ENCODE measurements at places on chromosomes 11 and 22. TPM values are rescaled to one million over a fixed set of nuclear protein-coding genes. Genes with fewer than 3 reads are reported as not detected.

GRCh38 chr22:49971232-49972162 is 10.9 kb downstream of the PIM3 start:
- H3K4me1 ChIP-seq: peaks cover 35% of the 10 kb centered on the region
- H3K27ac ChIP-seq: peak overlapping the region; percentile 94
- no peaks in the 10 kb centered on the region for H3K36me3 ChIP-seq
- H3K4me3 ChIP-seq: no peak overlapping the region
- no peaks in the 10 kb centered on the region for H3K27me3 ChIP-seq

DNA sequence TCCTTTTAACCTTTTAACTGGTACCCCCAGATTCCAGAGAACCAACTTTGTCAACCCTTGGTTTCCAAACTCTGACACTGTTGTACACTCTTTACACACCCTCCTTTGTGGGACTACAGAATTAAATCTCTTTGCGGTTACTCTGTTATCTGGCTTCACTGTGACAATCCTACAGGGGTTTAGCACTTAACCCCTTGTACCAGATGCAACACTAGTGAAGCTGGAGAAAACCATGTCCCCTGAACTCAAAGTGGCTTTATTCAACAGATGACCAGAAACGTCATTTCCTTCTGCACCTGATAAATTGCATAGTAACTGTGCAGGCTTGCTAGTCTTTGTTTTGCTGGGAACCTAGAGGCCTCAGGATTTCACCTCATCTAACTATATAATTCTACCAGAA is 5.6 kb upstream of the GAB2 start:
- peaks cover 24% of the 10 kb centered on the region for H3K4me1 ChIP-seq
- H3K36me3 ChIP-seq: no peaks in the 10 kb centered on the region
- DNase-seq: no peak
- no peak overlapping the region for H3K4me3 ChIP-seq
- no peak overlapping the region for H3K27ac ChIP-seq
- no peaks in the 10 kb centered on the region for H3K27me3 ChIP-seq

- H3K4me1 ChIP-seq: no peaks in the 10 kb centered on the region
- H3K4me3 ChIP-seq: no peak overlapping the region
- no peaks in the 10 kb centered on the region for H3K36me3 ChIP-seq
- H3K27me3 ChIP-seq: no peaks in the 10 kb centered on the region
Measured at GRCh38 chr11:112440518-112440917, 179.9 kb upstream of the PLET1 start.

- no peaks in the 10 kb centered on the region for H3K36me3 ChIP-seq
- no peaks in the 10 kb centered on the region for H3K27me3 ChIP-seq
- peak; percentile 9 for DNase-seq
- H3K4me1 ChIP-seq: no peaks in the 10 kb centered on the region
- no peak overlapping the region for H3K4me3 ChIP-seq
Measured at GRCh38 chr11:60345489-60345888, 18.4 kb downstream of the MS4A6E start.

- no peaks in the 10 kb centered on the region for H3K36me3 ChIP-seq
- H3K4me3 ChIP-seq: no peak overlapping the region
- H3K4me1 ChIP-seq: no peaks in the 10 kb centered on the region
Measured at GRCh38 chr11:1782831-1783724, 19.4 kb upstream of the CTSD start.

DNA sequence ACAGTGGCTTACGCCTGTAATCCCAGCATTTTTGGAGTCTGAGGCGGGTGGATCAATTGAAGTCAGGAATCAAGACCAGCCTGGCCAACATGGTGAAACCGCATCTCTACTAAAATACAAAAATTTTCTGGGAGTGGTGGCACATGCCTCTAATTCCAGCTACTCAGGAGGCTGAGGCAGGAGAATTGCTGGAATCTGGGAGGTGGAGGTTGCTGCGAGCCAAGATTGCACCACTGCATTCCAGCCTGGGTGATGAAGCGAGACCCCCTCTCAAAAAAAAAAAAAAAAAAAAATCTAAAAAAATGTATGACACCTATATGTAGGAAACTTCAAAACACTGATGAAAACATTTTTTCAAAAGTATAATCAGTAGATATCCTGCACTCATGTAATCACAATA is 242.7 kb upstream of the CHORDC1 start:
- no peak for DNase-seq
- H3K36me3 ChIP-seq: no peaks in the 10 kb centered on the region
- H3K4me1 ChIP-seq: no peaks in the 10 kb centered on the region
- H3K27me3 ChIP-seq: no peaks in the 10 kb centered on the region

DNA sequence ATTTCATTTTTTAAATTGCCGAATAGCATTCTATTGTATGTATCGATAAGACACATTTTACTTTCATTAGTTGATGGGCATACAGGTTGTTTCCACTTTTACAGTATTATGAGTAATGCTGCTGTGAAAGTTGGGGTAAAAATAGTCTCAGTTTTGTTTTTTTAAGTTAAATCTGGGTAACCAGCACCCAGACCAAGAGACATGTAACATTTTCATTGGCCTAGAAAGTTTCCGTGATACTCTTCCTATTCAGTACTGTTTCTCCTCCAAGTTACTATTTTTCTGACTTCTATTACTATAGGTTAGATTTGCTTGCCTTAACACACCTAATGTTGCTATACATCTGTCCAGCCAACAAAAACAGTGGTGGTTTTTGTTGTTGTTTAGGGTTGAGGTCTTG is 12.3 kb downstream of the IPO7 start:
- H3K4me3 ChIP-seq: no peak overlapping the region
- no peak for DNase-seq
- peaks cover 4% of the 10 kb centered on the region for H3K4me1 ChIP-seq
- H3K27ac ChIP-seq: no peak overlapping the region

- DNase-seq: no peak
- H3K27me3 ChIP-seq: no peaks in the 10 kb centered on the region
- H3K4me3 ChIP-seq: no peak overlapping the region
- no peaks in the 10 kb centered on the region for H3K36me3 ChIP-seq
Measured at GRCh38 chr11:124919898-124920297, 848 bp downstream of the HEPN1 start.

- H3K27me3 ChIP-seq: no peaks in the 10 kb centered on the region
- H3K27ac ChIP-seq: no peak overlapping the region
- DNase-seq: no peak
- H3K4me1 ChIP-seq: no peaks in the 10 kb centered on the region
- H3K4me3 ChIP-seq: no peak overlapping the region
- no peaks in the 10 kb centered on the region for H3K36me3 ChIP-seq
Measured at GRCh38 chr11:120249279-120250262, 9.6 kb downstream of the POU2F3 start.

DNA sequence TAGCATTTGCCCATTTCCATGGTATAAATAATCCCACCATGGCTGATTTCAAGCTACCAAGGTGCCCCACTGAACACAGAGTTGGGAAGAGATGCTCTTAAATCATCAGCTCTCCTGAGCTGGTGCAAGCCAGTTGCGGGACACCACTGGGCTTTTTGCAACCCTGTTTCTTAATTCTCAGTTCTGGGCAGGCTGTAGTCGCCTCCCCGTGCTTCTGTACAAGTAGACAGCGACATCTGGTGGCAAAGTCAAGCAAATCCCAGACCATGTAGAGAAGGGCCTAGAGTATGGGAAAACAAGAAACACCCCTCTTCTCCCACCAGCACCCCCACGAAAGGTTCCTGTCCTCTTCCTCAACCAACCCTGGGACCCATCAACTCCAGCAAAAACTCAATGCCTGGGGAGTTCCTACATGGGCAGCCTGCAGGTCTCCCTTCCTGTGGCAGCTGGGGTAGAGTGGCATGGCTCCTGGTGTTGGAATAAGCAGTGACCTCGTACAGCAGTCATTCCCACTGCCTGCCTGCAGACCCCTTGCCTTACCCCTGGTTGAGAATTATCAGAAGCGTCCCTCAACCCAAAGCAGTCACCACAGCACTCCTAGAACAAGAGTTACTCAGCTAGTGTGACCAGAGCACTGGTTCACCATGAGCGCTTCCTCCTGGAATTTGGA is 68.4 kb downstream of the IGLL5 start:
- no peaks in the 10 kb centered on the region for H3K4me1 ChIP-seq
- no peaks in the 10 kb centered on the region for H3K27me3 ChIP-seq
- no peaks in the 10 kb centered on the region for H3K36me3 ChIP-seq
- peak; percentile 67 for DNase-seq
- no peak overlapping the region for H3K4me3 ChIP-seq

GRCh38 chr11:127443297-127443696 is 442.7 kb upstream of the KIRREL3 start:
- H3K4me3 ChIP-seq: no peak overlapping the region
- peaks cover 7% of the 10 kb centered on the region for H3K4me1 ChIP-seq
- DNase-seq: no peak
- H3K27ac ChIP-seq: no peak overlapping the region
- H3K27me3 ChIP-seq: no peaks in the 10 kb centered on the region

DNA sequence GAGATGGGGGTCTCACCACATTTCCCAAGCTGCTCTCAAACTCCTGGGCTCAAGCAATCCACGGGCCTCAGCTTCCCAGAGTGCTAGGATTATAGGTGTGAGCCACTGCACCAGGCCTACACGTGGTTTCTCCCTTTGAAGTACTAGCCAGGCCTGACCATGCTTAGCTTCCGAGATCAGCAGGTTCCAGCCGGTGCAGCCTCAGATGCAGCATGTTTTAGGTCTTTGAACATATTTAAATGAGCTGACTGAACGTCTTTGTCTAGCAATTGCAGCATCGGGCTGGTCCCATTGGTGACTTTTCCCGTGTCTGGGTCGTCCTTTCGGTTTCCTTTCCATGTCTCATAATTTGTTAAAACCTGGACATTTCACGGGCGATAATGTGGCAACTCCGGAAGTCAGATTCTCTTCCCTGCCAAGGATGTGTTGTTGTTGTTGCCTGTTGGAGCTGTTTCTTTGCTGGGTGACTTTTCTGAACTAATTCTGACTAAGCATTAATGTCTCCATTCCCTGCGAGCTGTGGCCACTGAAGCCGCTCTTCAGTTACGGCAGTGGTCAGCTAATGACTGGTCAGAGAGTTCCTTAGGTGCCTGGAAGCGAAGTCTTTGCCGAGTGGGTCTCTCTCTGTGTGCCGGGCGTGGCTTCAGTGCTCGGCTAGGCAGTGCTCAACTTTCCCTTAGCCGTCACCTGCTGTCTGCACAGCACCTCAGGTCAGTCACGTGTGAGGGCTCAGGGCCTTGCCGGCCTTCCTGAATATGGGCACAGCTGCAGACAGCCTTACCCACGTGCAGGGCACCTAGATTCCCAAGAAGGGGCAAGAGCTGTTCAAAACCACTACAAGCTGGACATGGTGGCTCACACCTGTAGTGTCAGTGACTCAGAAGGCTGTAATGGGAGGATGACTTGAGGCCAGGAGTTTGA is 3.8 kb upstream of the CYP2D6 start:
- no peaks in the 10 kb centered on the region for H3K27me3 ChIP-seq
- no peak for DNase-seq
- H3K4me1 ChIP-seq: no peaks in the 10 kb centered on the region
- H3K4me3 ChIP-seq: no peak overlapping the region
- H3K36me3 ChIP-seq: no peaks in the 10 kb centered on the region

DNA sequence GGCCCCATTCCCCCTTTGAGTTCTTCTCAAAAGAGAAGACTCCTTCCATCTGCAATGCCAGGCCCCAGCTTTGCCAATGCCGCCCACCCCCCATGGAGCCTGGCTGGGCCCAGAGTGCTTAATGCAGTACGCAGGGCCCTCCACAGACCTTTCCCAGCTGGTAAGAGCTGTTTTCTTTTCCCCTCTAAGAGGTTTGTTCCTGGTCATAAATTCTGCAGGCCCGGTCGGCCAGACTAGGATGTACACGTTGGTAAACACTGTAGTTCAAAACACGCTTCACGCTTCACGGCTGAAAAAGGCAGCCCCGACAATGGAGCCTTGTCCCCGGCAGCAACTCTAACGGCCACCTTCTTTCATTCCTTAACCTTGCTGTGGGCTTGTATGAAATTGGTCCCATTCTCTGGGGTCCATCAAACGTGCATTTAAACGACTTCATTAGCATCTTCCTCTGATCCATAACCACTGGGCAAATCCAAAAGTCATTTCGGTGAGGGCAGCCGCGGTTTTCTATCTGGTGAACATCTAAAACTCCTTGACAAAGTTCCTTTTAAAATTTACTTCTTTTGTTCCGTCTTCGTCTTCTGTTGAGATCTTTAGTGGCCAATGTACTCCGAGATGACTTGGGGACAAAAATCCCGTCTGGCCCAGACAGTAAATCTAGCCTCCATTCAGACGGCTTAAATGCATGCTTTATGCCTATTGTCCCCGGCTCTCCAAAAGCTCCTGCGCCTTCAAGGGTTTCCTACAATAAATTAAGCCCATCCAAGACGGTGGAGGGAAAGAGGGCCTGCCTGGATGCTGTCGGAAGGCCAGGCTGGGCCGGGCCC is 60.0 kb upstream of the MYEOV start:
- H3K4me1 ChIP-seq: no peaks in the 10 kb centered on the region
- no peak overlapping the region for H3K27ac ChIP-seq
- DNase-seq: no peak
- no peaks in the 10 kb centered on the region for H3K27me3 ChIP-seq
- H3K36me3 ChIP-seq: no peaks in the 10 kb centered on the region
- H3K4me3 ChIP-seq: no peak overlapping the region

DNA sequence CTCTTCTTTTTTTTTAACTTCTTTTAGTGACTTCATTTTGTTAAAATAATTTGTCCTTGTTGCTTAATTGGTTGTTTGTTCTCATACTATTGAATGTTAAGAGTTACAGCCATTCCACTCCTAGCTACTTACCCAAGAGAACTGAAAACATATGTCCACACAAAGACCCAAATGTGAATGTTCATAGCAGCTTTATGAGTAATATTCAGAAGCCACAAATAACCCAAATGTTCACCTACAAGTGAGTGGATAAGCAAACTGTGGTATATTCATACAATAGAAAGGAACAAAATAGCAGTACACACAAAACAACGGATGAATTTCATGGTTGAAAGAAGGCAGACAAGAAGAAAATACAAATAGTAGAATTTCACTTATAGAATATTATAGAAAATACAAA is 1.4 kb upstream of the OR4D11 start:
- DNase-seq: no peak
- no peak overlapping the region for H3K27ac ChIP-seq
- H3K4me3 ChIP-seq: no peak overlapping the region
- no peaks in the 10 kb centered on the region for H3K4me1 ChIP-seq

DNA sequence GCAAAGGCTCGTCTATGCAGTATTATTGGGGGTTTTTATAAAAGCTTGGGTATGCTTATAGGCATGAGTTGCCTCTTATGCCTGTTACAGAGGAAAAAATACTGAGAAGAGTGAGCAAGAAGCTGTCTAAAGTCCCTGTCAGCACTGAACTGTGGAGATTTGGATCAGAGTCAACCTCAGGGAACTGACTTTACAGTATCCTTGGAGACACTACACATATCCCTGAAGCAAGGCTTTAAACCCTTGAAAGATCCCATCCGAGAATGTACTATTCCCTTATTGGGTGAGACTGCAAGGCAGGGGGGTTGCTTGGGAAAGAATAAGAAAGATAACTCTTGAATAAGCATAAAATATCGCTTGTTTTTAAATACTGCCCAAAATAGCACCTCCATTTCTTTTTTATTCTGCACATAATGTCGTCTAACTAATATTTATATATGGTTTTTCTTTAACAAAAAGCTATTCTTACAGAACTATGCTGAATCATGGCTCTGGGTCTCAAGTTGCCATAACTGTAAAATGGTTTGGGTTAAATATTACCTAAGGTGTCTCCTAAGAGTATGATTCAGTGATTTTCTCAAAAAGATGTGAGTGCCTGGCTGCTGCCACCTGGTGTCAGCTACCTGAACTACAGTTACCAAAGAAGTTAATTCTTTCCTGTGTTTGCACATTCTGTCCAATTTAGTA is 1062.8 kb downstream of the DLG2 start:
- no peaks in the 10 kb centered on the region for H3K36me3 ChIP-seq
- H3K27ac ChIP-seq: no peak overlapping the region
- no peaks in the 10 kb centered on the region for H3K4me1 ChIP-seq
- no peaks in the 10 kb centered on the region for H3K27me3 ChIP-seq
- DNase-seq: peak; percentile 39

Gene SAA4
- total RNA-seq: not detected

Gene OR4C5
- not detected for total RNA-seq

Gene PHOX2A
- not detected for total RNA-seq

Gene MB
- 0.45 TPM for total RNA-seq

Gene C1QTNF6
- total RNA-seq: 4.6 TPM

Gene RAG1
- 4.8 TPM for total RNA-seq
